ENCODE measurements at places on chromosomes 5 and 9.

GRCh38 chr5:163635631-163636030 lies 130.2 kb downstream of the MAT2B start:
- no peak for DNase-seq

- no peak for DNase-seq
Measured at GRCh38 chr5:18216016-18216415, 581.8 kb downstream of the TAF11L14 start.

- DNase-seq = peak; percentile 65
Measured at GRCh38 chr9:120610975-120611689, 31.2 kb upstream of the CDK5RAP2 start.

- no peak for DNase-seq
Measured at GRCh38 chr5:96931605-96932004, 4.3 kb upstream of the LNPEP start.

- DNase-seq = peak; percentile 36
Measured at GRCh38 chr5:134177369-134178095, 782 bp upstream of the SKP1 start.

DNA sequence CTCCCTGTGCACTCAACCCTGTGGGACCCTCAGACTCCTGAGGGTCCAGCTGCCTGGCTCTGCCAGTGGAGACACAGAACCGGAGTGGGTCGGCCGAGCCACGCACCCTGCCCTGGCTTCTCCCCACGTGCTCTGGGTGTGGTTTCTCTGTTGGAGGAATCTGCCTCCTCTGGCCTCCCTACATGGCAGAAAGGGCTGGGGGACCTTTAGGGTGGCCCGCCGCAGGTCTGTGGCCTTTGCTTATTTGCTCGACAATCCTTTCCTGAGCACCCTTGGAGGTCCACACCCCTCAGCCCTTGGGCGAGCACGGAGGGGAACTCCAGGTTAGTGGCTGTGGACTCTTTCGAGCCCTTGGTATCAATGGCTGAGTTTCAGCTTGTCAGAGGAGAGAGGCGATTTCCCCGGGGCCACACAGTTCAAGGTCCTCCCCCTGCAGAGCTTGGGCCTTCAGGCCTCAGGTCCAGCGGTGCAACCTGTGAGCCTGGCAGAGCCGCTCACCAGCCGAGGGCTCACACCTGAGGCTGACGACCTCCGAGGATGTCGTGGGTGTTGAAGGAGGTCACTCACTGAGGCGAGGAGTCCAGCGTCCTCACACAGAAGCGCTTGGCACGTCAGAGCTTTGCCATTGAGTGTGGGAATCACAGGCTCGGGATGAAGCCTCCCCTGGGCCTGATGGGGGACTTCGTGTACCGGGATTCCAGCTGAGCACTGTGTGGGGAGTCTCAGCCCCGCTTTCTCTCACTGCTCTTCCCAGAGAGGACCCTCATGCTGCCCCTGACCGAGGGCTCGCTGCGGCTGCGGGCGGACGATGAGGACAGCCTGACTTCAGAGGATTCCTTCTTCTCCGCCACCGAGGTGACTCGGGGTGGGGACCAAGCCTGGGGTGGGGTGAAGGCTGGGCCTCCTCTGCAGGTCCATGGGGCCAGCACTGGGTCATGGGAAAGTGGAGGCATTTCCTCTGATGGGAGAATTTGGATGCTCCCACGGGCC lies 20.8 kb upstream of the DOLPP1 start:
- DNase-seq = no peak

GRCh38 chr5:25604681-25605080 lies 959.9 kb upstream of the CDH10 start:
- DNase-seq = no peak

DNA sequence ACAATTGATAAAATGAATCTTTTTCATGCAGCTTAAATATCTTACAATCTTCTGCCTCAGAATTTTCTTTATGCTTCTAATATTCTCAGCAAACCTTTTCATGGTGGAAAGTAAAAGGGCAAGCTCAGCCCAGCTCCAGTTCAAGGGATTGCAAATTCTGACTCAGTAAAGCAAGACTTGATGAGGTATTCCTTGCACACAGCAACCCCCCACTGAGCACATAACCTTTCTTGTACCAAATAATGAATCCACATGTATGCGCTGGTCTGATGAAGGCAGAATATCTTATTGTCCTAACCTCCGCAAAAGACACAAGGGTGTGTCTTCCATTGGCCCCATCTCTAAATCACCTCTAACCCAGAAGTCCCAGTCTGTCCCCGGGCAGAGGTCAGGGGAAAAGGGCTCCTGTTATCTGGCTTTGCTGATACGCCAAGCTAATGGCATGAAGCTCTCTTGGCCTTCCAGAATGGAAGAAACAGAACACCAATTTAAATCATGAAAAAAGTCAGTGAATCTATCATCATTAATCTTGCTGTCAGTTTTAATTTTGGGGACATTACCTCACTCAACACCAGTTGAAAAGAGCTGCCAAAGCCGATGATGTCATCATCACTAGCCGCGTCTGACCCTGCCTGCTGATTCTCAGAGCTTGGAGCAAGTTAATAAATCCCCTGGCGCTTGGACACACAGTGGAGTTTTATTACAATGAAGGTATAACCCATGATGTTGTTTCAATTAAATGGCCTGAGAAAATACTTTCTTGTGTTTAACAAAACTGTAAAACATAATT lies 592.5 kb upstream of the CLINT1 start:
- no peak for DNase-seq

- peak; percentile 90 for DNase-seq
Measured at GRCh38 chr5:181187500-181188213, 17.3 kb downstream of the TRIM7 start.

- peak; percentile 85 for DNase-seq
Measured at GRCh38 chr5:37668524-37669047, 171.3 kb downstream of the GDNF start.

DNA sequence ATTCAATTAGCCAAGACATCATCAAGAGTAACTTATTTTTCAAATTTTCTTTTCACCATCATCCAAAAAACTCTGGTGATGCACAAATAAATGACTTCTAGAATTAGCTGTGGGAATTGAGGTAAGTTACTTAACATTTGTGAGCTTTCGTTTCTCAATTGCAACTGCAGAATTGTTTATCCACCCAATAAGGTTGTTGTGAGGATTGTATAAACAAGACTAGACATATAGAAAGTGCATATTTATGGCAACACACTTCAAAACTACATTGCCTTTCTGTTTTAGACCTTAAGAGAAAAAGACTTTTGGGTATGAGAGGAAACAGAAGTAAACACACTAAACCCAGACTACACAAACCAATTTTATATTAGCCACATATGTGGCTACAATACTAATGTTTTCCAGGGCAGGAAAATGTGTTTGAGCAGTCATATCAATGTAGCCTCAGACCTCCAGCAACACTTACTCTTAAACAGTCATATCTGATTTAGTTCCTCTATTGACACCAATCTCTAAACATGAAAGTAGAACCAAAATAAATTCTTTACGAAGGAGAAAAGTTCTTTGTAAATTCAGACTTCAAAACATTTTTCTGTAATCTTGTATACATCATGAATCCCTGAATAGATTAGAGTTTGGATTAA lies 488.0 kb upstream of the CYLC2 start:
- DNase-seq = no peak

DNA sequence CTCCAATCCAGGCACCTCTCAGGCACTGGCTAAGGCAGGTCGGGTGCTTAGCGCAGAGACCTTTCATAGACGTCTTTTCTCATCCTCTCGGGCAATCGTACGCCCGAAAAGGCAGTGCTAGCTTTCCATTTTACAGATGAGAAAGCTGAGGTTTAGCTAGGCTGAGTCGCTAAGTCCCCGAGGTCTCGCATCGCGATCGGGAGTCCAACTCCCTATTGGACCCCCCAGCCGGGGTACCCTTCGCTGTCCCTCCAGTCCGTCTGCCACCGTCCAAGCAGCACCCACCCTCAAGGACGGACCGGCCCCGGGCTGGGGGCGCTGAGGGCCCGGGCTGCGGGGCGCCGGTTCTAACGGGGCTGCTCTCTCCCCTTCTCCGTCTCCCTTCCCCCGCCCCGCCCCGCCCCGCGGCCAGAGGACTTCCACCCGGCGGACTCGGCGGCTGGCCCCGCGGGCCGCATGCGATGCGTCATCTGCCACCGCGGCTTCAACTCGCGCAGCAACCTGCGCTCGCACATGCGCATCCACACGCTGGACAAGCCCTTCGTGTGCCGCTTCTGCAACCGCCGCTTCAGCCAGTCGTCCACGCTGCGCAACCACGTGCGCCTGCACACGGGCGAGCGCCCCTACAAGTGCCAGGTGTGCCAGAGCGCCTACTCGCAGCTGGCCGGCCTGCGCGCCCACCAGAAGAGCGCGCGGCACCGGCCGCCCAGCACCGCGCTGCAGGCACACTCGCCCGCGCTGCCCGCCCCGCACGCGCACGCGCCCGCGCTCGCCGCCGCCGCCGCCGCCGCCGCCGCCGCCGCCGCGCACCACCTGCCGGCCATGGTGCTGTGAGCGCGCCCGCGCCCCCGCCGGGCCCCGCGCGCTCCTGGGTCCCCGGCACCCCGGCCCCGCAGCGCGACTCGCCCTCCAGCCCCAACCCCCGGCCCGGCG lies 12.5 kb upstream of the EXOSC2 start:
- DNase-seq = peak; percentile 92

DNA sequence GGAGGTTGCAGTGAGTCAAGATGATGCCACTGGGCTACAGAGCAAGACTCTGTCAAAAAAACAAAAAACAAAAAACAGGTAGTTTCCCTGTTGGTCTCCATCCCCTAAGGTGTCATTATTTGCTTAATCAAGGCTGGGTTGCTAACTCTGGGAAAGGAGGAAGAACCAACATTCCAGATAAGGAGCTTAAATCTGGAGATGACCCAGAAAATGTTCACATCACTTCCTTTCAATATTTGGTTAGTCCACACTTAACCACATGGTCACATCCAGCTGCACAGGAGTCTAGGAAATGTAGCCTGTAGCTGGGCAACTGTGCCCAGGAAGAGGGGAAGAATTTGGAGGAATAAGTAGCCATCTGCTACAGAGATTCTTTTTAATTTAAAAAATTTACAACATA lies 25.9 kb upstream of the MEGF9 start:
- no peak for DNase-seq

GRCh38 chr5:54621709-54622108 lies 104.2 kb downstream of the SNX18 start:
- DNase-seq = no peak

DNA sequence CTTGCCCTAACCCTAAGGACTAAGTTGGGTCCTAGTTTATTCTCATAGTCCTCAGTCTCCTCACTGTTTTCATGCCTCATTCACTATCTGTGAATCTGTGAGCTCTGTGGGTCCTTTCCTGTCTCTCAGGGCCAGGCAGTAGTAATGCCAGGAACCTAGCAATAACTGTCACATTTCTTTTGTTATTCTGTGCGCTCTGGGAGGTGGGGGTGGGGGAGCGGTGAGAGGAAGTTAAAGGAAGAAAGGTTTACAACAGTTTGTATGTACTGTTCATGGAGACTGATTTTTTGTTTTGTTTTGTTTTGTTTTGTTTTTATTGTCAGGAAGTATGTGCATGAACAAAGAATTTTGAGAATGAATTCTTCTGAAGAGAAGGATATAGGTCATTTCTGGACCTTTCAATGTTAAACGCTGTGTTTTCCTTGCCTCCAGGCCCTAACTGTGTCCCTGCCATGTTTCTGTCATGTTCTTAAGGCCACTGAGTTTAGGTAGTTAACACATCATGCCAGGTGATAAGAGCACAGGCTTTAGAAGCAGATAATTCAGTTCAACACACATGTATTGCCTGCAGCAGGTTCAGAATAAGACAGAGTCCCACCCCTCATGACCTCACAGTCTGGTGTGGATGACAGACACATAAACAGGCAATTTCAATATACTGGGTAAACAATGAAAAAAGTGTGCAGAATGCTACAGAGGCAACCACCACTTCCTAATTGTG lies 13.3 kb upstream of the FEM1C start:
- peak; percentile 12 for DNase-seq

GRCh38 chr9:137052998-137053943 lies 590 bp downstream of the ENTPD2 start:
- no peak for DNase-seq

DNA sequence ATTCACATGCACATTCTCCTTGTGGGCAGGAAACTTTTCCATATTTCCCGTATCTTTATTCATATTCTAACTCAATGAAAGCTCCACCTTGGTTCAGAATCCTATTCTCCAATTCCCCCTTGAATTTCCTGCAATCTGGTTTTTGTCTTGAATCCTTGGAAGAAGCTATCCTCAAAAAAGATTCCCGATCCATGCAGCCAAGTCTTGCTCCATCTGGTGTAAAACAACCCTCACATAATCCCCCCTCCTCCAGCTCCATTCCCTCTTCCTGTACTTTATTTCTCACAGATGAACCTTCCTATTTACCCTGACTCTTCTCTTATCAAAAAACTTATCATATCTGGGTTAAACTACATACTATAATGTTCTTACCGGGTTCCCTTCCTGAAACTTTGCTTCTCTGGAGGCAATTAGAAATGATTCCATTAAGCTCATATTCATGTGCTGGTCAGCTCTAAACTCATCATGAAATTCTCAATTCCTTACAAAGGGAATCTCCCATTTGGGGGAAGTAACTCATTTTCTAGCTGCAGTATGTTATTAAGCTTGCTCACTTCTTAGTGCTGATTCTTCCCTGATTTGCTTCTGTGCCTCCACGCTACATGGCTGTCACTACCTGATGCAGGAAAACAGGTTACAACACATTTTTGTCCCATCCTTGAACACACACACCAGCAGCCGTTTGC lies 81.7 kb downstream of the GNAQ start:
- DNase-seq = no peak

- DNase-seq = no peak
Measured at GRCh38 chr9:91214086-91214485, 147.6 kb downstream of the AUH start.

DNA sequence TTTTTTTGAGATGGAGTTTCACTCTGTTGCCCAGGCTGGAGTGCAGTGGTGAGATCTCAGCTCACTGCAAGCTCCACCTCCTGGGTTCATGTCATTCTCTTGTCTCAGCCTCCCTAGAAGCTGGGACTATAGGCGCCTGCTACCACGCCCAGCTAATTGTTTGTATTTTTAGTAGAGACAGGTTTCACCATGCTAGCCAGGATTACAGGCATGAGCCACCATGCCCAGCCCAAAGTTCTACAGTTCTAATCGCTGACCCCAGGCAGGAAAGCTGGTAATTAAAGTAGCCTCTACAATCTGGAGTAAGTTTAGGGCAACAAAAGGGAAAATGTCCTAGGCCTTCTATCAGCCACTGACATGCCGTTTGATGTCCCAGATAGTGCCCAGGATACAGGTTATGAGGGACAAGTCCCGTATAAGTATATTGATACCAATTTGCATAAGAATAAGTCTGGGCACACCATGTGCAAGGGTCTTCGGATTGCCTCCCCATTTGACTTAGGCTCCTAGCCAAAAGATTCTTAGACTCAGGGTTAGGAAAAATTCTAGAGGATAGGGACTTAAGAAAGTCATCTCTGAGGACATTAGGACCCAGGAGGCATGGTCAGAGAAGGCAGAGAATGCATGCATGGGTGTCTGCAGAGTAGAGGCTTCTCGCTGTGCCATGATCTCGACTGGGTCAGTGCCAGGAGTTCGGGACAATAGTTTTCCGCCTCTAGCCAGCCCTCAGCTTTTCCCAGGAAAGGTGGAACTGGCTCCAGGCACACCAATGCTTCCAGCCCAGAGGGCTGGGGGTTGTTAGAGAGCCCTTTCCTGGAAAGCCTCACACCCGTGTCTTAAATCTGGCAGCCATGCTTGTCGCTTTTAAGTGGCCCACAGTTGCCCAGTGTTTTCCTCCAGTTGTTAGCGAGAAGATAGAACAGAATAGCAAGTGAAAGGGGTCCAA lies 1111.1 kb downstream of the TAF11L14 start:
- DNase-seq = peak; percentile 9

Measured in T47D (cell line).